ENCODE measurements at places on chromosomes 12 and 14.
A peak's percentile ranks its signal among the peaks of the same experiment; 100 is the strongest.

GRCh38 chr12:6520186-6520585, 14.1 kb upstream of the GAPDH start:
- DNase-seq, result no peak

- DNase-seq, result peak; percentile 72
These were observed 1.1 kb downstream of the ATXN2 start for GRCh38 chr12:111597831-111598636.

DNA sequence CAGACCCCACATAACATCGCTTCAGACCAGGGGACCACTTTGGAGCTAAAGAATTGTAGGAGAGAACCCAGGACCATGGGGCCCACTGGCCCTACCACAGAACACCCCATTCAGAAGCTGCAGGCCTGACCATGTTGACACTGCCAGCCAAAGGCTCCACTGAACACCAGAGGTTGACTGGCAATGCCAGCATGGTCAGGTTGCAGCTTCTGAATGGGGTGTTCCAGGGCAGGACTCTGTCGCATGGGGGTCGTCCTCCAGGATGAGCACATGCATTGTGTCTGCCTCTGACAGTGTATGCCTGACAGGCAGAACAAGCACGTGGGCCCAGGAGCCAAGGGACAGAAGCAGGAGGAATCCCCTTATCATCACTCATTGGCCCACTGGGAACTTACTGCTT, 34.1 kb downstream of the DIO3 start:
- DNase-seq, result no peak

DNA sequence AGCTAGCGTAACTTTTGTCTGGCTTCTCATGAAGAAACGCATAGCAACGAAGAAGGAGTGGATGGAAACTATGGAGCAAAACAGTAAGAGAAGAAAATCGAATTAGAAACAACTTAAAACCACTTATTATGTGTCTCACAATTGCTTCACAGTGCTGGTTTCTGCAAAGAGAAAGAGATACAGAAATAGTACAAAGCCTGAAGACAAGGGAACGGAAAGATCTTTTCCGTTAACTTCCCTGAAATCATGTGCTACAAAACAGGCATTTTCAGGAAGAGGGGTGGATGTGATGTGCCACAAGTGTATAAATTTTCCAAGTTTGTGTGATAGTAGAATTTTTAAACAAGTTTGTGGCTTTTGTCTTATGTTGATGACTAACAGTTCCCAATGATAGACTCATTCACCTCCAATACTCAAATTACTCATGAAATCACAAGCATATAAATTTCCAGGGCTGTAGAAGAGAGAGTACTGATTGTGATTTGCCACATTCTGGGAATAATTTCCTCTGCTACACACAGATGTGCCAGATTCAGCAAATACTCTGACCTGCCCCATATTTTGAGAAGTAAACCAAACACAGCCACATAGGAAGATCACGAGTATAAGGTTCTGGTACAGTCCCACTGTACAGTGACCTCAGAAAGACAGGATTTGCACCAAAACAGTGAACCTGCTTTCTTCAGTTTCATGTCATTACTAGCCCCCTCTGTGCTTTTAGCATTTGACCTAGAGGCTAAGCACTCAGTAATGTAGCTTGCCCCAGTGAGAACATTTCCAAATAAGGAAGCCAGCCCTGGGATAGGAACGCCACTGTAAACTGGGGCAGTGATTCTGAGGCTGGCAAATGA, 41.4 kb upstream of the PPFIA2 start:
- no peak for DNase-seq

GRCh38 chr12:63006536-63006935, 71.6 kb upstream of the PPM1H start:
- DNase-seq, result no peak

GRCh38 chr14:64721391-64721791, 17.2 kb downstream of the PLEKHG3 start:
- no peak for DNase-seq

- DNase-seq, result no peak
These were observed 377.9 kb upstream of the KITLG start for GRCh38 chr12:88958153-88958552.

DNA sequence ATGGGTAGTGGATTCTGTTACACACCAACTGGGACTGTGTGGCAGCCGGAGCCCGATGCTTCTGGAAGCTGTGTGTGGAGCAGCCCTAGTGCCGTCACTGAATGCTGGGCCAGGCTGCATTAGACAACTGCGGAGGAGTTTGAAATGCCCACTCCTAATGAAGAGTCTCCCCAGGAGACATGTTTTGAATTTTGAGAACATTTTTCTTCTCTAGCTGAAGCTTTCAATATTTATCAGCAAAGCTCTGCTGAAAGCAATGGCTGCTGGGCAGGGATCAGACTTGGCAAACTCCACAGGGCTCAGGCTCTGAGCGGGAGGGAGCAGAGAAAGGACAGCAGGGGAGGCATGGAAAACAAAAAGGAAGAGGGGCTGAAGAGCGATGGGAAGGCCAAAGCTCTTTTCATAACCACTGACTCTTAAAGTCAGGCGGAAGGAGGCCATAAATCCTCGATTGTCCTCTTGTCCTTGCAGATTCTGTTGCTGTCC, 189.1 kb downstream of the MON2 start:
- DNase-seq, result no peak

- no peak for DNase-seq
These were observed 39.9 kb upstream of the BICDL1 start for GRCh38 chr12:119949145-119949544.

GRCh38 chr12:106359646-106360399, 2.3 kb downstream of the POLR3B start:
- DNase-seq, result peak; percentile 18

GRCh38 chr14:61329478-61330051, 8.2 kb downstream of the PRKCH start:
- DNase-seq, result no peak

DNA sequence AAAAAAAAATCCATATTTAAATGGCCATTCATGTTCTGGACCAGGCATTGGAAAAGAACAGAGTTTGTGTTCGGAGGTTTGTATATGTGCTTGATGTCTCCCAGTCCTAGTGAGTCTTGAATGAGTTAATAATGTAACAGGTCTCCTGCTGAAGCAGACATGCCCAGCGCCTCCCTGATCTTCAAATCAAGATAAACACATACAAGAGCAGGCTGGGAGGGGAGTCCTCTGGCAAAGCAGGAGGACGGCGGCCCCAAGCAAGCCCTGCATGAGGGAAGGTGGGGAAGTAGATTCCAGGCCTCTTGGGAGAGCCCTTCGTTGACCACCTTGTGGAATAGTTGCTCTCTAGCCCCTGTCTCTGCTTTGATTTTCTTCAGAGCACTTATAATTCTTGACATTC, 156.3 kb downstream of the ZFP36L1 start:
- DNase-seq, result no peak

GRCh38 chr12:104588047-104588920, 131.5 kb downstream of the CHST11 start:
- no peak for DNase-seq

DNA sequence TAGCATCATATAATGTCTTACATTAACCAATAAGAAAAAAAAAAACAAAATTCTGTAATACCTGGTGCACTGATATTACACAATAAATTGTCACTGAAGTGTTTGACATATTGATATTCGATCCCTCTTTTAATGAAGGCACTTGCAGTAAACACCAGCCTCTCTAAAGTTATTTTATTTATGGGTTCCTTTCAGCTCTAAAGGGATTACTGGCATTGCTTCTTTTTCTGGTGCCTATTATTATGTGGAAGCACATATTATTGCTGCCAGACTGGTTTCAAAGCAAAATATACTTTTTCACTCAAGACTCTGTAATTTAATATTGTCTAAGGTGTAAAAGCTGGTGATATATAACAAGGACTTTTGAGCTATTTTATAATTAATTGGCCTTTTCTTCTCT, 1090.5 kb downstream of the TRHDE start:
- DNase-seq, result no peak

DNA sequence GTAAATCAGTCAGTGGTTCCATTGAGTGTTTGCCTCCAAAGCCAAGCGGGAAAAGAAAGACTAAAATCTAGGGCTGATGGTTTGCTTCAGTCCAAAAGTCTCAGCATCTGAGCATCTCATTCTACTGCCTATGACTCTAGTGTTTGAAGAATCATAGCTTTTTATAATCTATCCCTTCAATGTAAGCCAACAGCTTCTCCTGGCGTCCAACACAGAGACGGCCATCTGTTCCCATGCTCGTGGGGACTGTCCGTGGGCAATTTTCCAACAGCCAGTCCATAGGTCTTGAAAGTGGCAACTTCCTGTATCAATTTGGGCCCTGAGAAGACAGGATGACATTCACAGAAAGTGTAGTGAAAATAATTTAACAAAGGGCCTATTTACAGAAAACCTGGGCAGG, 544.4 kb upstream of the TMEM132C start:
- no peak for DNase-seq

DNA sequence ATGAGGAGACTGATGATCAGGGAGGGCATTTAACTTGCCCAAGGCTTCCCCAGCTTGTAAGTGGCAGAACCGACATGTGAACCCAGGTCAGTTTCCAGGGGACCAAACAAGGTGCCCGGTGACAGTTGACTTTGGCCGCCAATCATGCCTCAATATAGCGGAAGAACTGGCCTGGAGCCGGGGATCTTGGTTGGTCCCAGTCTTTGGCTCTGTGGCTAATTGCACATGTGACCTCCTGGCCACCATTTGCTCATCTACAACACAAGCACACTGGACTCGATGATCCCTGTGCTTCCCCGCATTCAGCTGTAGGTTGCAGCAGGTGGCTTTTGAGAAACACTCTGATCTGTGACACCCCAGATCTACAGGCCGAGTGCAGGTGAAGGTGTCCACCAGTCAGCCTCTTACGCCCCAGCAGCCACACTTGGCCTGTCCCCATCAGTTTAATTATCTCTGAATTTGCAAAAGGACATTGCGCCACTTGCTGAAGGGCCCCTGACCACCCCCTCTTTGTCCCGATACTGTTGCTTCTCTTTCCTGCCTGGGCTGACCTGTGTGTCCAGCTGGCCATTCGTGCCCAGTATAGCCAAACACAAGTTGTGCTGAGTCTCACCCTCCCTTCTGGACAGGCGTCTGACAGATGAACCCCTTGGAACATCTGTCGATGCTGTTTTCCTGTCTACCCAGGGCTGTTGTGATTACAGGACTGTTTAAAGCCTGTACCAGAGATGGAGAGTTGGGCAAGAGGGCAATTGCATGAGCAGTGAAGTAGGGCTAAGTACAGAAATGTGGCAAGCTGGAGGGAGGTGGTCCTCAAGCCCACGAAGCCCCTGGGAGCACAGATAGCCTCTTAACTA, 14.1 kb downstream of the ACACB start:
- no peak for DNase-seq

DNA sequence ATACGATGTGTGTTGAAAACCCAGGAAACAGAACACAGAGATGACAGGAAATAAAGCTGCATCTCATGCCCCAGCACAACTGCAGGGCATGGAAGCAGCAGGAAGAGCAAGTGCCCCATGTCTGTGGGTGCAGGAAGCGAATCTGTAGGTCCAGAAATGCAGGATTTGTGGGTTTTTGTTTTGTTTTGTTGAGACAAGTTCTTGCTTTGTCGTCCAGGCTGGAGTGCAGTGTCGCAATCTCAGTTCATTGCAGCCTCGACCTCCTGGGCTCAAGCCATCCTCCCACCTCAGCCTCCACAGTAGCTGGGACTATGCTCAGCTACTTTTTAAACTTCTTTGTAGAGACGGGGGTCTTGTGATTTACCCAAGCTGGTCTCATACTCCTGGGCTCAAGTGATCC, 6.2 kb upstream of the RPS6KL1 start:
- no peak for DNase-seq

DNA sequence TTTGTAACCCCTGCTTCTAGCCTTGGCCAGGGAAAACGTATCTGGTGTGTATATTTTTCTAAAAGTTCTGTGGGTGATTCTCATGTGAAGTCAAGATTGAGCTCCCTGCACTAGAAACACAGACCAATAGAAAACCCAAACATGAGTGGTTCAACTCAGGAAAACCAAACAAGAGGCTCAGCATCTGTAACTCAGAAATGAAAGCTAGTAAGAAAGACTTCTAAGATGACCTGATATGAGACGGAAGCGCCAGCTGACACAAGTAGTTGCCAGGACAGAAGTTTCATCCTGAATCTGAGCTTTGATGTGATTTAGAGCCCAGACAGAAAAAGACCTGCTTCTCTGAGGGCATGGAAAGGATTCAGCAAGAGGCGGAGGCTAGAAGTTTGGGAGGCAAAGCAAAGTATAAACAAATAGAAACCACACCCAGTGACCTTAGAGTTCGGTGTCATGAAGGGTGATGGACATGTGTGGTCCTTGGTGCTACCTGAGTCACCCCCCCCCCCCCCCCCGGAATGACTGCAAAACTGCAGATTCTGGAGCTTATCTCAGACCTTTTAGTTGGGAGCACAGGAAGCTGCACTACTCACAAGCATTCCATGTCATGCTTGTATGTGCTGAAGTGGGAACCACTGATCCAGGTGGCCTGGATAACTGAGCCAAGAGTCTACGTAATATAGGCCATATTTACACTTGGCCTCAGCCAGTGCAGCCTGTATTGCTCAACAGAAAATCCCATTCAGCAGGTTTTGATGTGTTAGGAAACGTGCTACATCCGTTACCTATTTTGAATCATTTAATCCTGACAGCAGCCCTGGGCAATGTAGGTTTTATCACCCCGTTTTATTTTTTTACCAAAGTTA, 191.3 kb downstream of the ANO6 start:
- DNase-seq, result peak; percentile 23

- DNase-seq, result no peak
These were observed 263.4 kb downstream of the SOX5 start for GRCh38 chr12:23686095-23686494.

GRCh38 chr12:49092086-49092815, 2.4 kb downstream of the DHH start:
- DNase-seq, result peak; percentile 98

GRCh38 chr14:92958373-92959188, 35.6 kb downstream of the CHGA start:
- DNase-seq, result no peak

GRCh38 chr14:75971509-75971908, 10.3 kb downstream of the TGFB3 start:
- DNase-seq, result no peak

- DNase-seq, result no peak
These were observed 69.0 kb upstream of the GPHB5 start for GRCh38 chr14:63387711-63388110.
